ENCODE measurements at places on chromosomes 5 and 9.
A peak's percentile ranks its signal among the peaks of the same experiment; 100 is the strongest.

- DNase-seq = no peak
Observed at GRCh38 chr5:40991168-40991980, 79.8 kb downstream of the MROH2B start.

DNA sequence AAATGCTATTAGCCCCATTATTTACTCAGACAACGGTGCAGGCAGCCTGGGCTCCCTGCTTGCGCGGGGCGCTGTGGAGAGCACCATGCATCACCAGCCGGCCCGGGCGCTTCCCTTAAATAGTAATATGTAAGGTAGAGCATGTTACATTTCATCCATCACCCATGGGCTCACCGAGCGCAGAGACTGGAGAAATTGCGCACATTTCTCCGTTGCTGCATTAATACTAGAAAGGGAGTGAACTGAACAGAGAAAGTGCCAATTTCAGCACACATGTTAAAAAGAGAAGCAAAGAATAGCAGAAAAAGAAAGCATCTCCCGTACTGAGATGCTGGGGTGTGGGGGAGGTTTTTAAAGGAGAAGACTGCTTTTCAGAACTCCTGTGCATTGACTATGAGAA lies 400.3 kb downstream of the ZSWIM6 start:
- DNase-seq = no peak

- DNase-seq = no peak
Observed at GRCh38 chr5:169695919-169696490, 58.9 kb downstream of the DOCK2 start.

GRCh38 chr9:109520475-109521132 lies 22.5 kb upstream of the PTPN3 start:
- DNase-seq = peak; percentile 70

- DNase-seq = no peak
Observed at GRCh38 chr9:33439731-33440130, 7.7 kb downstream of the AQP3 start.

GRCh38 chr5:104053353-104053649 lies 490.7 kb upstream of the NUDT12 start:
- DNase-seq = no peak

Measured in NCI-H2029 (cell line).